ENCODE measurements at places on chromosomes 2 and 18.

DNA sequence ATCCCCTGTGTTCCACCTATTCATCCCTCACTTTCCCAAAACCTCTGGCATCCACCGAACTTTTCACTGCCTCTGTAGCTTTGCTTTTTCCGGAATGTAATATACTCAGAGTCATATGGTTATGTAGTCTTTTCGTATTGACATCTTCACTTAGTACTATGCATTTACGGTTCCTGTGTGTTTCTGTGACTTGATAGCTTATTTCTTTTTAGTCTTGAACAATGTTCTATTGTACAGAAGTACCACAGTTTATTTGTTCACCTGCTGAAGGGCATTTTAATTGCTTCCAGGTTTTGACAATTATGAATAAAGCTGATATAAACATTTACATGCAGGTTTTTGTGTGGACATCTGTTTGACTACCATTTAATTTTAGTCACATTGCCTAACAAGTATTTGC, 154.7 kb upstream of the DOK6 start:
- DNase-seq: no peak

- DNase-seq: no peak
Observed at GRCh38 chr2:100964681-100965169, 37.4 kb upstream of the RPL31 start.

DNA sequence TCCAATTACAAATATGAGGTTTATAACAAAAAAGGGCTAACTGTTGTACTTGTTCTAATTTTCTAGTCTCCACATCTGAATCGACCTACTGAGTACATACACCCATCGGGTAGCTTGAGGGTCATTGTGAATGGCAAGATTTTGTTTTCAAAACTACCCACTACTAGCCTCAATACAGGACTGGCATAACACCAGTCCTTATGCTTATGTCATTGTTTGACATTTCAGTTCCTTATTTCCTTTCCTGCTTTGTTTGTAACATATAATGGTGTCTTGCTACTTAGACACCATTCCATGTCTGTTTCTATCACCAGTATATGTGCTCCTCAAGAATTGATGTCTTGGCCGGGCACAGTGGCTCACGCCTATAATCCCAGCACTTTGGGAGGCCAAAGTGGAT, 86.0 kb downstream of the EPHA4 start:
- DNase-seq: no peak

GRCh38 chr18:26948703-26949102, 83.2 kb upstream of the AQP4 start:
- DNase-seq: no peak

DNA sequence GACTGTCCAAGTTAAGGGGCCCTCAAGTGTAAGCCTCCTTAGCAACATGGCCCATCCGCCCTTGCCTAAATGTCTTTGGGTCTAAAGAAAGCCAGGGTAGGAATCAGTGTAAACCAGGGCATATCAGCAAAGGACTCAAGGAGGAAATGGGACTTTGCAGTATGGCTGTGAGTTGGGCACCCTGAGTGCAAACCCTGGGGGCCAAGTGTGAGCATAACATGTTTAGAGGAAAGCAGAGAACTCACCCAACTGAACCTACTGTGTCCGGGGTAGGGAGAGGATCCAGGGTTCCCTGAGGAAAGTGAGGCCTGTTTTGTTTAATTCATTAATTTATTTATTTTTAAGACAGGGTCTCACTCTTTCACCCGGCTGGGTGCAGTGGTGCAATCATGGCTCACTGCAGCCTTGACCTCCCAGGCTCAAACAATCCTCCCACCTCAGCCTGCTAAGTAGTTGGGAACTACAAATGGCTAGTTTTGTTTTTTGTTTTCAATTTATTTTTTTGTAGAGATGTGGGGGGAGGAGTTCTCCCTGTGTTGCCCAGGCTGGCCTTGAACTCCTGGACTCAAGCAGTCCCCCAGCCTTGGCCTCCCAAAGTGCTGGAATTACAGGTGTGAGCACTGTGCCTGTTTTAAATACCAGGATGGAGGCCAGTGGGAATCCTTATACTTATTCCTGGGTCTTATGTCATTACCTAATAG, 51.0 kb upstream of the ACTR3 start:
- DNase-seq: no peak

- no peak for DNase-seq
Observed at GRCh38 chr2:109380502-109381326, 233.1 kb downstream of the SEPTIN10 start.

- no peak for DNase-seq
Observed at GRCh38 chr2:191177751-191178736, 27.2 kb upstream of the STAT4 start.

DNA sequence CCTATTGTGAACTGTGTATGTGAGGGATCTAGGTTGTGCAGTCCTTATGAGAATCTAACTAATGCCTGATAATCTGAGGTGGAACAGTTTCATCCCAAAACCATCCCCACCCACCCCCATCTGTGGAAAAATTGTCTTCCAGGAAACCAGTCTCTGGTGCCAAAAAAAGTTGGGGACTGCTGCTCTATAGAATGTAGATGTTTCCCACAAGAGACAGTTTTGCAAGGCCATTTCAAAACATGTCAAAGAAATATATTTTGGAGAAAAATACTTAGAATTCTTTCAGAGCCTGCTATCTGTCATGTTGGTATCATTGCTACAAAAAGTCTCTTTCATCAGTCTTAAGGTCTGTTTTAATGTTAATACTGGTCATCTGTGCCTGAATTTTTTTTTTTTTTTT, 4.1 kb upstream of the SLC39A10 start:
- no peak for DNase-seq

All from DND-41 (cell line).